Activated T-helper 1 cell treated with anti-CD3 and anti-CD28 coated beads, Interleukin-12 subunit alpha, Interleukin-12 subunit beta, Interleukin-2, Interleukin-4 antibody, amounts not matched to agents 30 ng/mL and 10 ng/mL and 1 ng/mL, durations not matched to agents 14 hours and 24 hours and 36 hours (primary cell): ENCODE measurements at places on chromosomes 4 and X. TPM values are rescaled to one million over a fixed set of nuclear protein-coding genes. Genes with fewer than 3 reads are reported as not detected.

DNA sequence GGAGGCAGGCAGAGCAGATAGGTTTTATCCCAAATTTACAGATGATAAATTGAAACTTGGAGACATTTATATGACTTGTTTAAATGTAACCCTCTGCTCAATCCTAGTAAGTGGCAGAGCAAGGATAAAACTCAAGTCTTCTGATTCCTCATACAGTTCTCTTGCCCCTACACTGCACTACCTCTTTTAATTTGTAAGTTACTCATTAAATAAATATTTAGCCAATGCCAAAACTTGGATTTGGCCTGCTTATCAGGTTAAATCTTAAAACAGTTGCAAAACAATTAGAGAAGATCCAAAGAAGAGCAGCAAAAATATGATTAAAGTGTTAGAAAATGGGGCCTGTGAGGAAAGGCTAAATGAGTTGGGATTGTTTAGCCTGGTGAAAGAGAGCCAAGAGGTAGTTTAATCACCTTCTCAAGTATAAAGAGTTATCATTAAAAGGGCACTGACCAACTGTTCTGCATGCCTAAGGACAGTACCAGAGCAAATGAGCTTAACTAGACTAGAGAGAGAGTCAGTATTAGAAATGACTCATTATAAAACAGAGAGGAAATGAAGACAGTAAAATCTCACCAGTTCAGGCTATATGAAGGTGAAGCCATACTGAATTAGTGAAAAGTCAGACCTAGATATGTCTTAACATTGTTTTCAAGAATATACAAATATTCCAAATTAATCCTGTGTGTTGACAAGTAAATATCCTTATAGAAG lies 146.3 kb downstream of the GRIA3 start:
- no peak for DNase-seq

DNA sequence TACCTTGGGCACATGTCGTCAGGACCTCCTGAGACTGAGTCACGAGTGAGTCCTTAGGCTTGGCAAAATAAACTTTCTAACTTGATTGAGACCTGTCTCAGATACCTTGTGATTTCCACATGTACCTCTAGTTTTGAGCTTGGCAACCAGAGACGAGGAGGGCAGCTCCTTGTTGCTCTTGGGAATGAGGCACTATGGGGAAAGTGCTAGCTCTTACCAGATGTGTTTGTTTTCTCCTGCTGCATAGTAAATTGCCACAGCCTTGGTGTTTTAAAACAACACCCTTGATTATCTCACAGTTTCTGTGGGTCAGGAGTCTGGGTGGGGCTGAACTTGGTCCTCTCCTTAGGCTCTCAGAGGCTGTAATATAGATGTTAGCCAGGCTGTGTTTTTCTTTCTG lies 59.1 kb upstream of the MAML3 start:
- no peak for DNase-seq

- DNase-seq, result no peak
These were observed 101.5 kb downstream of the MXRA5 start for GRCh38 chrX:3244955-3245354.

DNA sequence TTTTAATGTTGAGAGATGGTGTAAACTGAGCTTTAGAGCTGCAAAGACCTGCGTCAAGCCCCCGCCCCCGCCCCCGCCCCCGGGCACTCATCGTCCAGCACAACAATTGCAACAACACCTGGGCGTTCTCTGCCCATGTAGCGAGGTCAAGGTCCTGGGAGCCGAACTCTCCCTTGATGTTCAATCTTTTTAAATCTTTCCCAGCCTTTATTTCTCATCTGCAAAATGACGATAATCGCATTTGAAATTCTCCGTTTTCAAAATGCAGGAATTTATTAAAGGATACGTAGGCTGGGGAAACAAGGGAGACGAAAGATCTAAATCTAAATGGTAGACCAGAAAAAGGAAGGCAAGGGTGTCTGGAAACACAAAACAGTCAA lies 648 bp upstream of the MSMO1 start:
- DNase-seq, result no peak

DNA sequence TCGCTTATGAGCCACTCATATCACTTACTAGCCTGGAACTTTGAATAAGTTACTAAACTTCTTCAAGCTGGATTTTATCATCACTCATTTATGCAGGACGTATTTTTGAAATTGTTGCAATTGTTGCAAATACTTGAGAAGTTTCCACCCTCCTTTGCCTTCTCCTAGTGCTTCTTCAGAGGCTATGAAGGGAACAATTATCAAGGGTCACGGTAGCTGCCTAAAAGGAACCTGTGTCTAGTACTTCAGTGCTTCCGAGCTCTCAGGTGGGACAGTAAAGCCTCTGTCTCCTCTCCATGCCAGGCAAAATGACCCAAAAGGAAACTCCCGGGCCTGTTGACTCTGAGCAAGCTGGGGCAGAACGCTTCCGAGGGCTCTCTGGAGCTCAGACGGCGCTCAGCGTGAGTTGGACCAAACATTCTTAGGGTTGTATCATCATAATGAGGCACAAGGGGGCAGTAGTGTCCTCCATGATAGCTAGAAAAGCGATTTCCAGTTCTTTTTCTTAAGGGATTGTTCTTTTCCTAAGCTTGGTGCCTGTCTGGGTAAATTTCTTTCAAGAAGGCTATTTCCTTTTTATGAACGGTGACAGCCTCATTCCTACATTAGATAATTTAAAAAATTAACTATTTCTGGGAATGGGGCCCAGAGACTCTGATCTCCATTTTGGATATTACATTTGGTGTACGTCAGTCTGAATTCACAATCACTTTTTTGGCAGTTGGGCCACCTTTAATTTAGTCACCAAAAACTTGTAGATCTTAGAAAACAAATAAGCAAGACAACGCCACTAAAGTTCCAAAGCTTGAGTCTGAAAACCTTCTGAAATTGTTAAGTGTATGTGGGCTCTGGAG lies 73.1 kb downstream of the PACRGL start:
- DNase-seq, result no peak

DNA sequence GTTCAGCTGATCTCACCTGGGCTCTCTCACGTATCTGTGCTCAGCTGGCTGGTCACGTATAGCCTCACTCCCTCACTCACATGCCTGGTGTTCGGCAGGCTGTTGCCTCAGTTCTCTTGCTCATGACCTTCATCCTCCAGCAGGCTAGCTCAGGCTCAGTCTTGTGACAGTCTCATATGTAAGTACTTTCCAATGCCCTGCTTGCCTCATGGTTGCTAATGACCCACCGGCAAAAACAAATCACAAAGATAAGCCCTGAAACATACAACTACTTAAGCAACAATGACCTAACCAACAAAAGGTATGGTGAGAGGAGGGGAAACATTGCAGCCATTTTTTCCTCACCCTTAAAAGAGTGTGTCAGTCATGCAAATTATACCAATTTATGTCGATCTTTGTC lies 25.0 kb downstream of the MEPE start:
- no peak for DNase-seq

- no peak for DNase-seq
These were observed 136.4 kb downstream of the TRIML1 start for GRCh38 chr4:188275686-188276085.

CDX4 gene
- not detected in 2 replicates for total RNA-seq

DNA sequence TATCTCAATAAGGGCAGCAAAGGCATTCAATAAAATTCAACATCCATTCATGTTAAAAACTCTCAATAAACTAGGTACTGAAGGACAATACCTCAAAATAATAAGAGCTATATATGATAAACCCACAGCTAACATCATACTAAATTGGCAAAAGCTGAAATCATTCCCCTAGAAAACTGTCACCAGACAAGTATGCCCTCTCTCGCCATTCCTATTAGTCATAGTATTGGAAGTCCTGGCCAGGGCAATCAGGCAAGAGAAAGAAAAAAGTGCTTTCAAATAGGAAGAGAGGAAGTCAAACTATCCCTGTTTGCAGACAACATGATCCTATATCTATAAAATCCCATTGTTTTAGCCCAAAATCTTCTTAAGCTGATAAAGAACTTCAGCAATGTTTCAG lies 116.8 kb downstream of the TENT5D start:
- no peak for DNase-seq
